Retinal pigment epithelial cell (primary cell): ENCODE measurements at places on chromosomes 1 and 21.

DNA sequence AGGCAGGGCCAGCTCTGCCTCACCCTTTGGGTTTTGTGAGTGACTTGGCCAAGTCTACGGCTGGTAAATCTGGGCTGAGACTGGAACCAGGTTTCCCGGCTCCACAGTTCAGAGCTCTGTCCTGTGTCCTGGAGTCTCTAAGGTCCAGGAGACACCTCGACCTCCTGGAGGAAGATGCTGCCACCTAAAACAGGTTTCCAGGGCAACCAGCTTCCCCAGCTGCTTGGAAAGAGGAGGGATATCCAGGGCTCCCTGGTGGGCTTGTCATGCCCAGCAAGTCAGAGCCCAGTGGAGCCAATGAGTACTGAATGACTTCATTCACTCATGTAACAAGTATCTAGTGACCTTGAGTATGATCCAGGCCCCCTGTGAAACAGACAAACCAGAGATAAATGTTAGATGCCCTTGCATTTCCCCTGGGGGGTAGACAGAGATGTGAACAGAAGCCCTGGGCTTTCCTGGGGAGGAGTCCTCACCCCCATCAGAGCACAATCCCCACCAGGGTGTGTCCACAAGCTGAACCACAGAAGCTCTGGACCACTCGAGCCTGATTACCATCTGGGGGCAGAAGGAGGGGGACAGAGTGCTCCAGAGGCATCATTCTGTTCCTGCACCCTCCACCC, 181.2 kb upstream of the RAB4A start:
- DNase-seq, result no peak

- DNase-seq, result no peak
These were observed 325.9 kb downstream of the RPS6KC1 start for GRCh38 chr1:213376862-213377372.

DNA sequence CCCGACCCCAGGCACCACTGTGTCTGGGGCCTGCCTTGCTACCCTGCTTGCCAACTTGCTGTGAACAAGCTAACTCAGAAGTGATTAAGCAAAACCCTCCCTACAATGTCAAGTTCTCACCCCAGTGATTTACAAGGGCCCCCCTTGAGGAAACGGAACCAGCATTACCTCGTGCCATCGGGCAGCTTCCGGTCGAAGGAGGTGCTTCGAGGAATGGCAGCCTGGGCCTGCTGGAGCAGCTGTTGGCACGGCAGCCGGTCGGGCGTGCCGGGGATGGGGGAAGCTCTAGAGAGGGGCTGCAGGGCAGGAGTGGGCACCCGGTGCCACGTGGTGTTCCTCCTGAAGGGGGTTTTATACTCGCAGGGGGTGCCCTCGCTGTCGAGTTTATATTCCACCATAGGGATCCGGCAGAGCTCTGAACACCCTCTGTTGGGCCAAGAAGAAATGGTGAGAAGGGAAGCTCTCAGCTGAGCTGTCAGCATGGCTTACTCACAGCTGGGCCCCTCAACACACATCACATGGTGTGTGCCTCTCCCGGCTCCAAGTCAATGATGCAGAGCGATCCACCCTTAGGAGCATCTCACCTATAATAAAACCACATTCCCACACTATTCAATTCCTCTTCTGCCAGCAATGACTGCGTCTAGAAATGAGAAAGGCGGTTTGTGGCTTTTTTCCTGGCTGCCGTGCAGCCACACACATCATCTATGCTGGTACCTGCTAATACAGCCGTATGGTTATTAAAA, 184.4 kb downstream of the SIPA1L2 start:
- no peak for DNase-seq

DNA sequence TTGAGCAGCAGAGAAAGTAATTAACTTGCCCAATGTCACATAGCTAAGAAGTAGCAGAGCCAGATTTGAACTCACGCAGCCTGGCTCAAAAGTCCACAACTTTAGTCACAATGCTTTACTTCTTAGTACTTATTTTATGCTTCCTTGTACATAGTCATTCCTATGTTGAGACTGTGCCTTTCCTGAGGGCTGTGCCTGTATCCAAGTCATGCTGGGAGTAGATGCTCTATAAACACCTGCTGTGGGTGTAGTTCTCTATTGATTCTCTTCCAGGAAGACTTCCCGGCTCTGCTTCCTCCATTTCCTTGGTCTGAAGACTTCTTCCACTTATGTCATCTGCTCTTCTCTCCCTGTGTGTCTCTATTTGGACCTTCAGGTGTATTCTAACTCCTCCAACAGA, 16.6 kb downstream of the IQGAP3 start:
- no peak for DNase-seq
